Activated CD4-positive, alpha-beta T cell treated with anti-CD3 and anti-CD28 coated beads, Interleukin-2, Interleukin-6, amounts not matched to agents 100 ng/mL and 50 ng/mL, durations not matched to agents 16 hours and 8 hours (primary cell): ENCODE measurements at places on chromosomes 2 and 18.

DNA sequence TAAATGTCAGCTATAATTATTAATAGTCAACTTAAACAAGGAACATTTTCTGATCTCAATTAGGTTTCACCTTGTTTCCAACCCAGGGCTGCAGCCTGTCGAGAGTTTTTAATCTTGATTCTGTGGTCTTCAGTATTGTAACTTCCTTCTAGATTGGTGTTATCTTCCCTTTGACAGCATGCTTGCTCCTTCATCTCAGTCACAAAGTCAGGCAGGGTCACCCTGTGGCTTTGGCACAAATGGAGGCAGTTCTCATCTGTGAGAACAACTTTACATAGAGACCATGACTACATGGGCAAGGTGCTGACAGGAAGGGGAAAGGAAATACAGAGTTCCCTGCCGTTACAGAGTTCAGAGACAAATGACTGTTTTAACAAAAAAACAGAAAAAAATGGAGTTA lies 50.5 kb downstream of the HNRNPLL start:
- no peak for DNase-seq

DNA sequence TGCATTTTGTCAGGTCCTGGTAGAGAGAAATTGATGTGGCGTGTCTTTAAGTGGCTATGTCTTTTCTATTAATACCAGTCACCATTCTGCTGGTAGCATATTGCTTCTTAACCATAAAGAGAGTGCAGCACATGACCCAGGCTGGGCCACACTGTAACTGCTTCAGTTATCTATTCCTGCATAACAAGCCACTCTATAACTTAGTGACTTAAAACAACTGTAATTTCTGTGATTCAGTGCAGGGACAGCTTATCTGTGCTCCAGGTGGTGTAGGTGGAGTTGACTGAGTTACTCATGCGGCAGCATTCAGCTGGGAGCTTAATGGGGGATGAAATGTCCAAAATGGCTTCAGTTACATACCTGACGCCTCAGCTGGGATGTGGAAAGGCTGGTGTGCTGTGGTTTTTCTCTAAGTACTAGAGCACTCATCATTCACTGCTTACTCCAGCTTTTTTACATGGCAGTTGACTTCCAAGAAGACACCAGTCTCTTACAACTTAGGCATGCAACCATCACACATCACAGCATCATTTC lies 742.4 kb downstream of the SATB2 start:
- DNase-seq, result no peak

DNA sequence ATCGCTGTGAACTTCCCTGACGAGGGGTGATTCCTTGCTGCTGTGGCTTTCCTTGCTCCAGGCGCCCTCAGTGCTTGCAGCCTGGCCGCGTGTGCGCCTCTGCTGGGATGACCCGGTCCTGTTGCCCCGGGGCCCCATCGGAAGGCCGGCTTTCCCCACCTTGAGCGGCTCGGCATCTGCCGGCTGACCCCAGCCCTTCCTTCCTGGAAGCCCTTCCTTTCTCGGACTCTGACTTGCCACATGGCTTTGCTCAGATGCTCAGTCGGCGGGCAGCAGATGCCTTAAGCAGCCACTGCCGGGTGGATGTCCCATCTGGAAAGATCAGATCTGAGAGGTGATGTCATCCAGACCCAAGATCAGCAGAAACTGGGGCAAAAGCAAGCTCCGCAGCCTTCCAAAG lies 100.5 kb upstream of the ODC1 start:
- DNase-seq, result no peak

DNA sequence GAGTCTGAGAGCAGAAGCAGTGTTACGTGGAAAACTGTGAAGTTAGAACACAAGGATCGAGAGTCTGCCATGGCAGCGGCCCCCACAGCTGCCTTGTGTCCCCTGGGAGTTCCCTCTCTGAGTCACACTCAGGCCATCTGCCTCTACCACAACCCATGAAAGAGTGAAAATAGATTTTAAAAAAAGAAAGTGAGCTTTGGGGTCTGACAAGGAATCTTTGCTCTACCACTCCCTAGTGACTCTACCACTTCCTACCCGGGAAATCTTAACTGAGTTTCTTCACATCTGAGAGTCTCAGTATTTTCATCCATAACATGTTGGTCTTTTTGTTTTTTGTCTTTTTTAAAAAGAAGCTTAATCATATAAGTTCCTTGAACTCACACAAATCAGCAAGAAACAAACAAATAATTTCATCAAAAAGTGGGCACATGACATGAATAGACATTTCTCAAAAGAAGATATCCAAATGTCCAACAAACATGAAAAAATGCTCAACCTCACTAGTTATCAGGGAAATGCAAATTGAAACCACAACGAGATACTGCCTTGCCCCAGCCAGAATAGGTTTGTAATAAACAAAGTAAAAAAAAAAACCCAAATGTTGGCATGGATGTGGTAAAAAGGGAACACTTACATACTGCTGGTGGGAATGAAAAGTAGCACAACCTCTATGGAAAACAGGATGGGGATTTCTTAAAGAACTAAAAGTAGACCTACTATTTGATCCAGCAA lies 2.4 kb upstream of the MSGN1 start:
- no peak for DNase-seq

DNA sequence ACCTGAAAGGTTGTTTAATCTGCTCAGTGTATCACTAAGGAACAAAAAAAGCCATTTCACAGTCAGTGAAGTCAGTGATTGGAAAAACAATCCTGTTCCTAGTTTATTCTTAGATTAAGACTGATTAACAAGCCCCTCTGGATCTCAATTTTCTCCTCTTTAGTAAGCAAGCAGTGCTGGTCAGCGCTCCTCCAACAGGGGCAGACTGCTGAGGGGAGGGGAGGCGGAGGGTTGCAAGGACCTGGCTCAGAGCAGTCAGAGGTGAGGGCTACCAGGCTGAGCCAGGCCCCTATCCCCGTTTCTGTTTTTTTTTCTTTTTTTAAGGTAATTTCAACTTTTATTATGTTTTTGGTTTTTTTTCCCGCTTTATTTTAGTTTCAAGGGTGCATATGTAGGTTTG lies 24.7 kb upstream of the KCNS3 start:
- no peak for DNase-seq

GRCh38 chr2:10071176-10071575 lies 9.0 kb downstream of the CYS1 start:
- DNase-seq, result no peak
